CD8-positive, alpha-beta memory T cell (primary cell): ENCODE measurements at places on chromosomes 13 and 19. TPM values are rescaled to one million over a fixed set of nuclear protein-coding genes. Genes with fewer than 3 reads are reported as not detected.

The ANKLE1 gene
- 0.47 TPM for polyA plus RNA-seq

DNA sequence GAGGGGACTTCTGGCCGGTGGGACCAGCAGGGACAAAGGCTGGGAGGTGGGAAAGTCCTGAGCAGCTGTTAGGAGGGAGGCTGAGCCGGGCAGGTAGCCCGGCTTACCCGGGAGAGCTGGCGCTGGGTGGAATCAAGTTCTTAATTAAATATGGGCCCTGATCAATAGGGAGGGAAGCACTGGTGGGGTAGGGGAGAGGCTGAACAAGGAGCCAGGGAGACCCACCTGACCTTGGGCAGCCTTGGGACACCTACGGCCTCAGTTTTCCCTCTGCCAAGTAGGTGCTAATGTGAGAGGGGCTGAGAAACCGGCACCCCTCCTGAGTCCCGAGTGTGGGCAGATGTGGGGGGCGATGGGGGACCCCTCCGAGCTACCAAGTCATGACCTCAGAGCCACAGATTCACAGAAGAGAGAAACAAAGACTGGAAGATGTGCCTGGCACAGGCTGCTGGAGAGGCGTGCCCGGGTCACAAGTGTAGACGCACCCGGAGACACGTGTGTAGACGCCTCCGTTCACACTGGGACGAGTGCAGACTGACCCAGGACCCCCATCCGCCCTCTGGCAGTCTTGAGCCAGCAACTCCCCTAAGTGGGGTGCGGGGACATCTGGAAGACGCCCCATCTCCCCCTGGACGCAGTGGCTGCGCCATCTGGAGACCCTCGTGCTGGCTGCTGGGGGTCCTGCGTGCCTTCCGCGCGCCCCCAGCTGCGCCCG is 8.4 kb downstream of the ONECUT3 start:
- DNase-seq, result no peak

DNA sequence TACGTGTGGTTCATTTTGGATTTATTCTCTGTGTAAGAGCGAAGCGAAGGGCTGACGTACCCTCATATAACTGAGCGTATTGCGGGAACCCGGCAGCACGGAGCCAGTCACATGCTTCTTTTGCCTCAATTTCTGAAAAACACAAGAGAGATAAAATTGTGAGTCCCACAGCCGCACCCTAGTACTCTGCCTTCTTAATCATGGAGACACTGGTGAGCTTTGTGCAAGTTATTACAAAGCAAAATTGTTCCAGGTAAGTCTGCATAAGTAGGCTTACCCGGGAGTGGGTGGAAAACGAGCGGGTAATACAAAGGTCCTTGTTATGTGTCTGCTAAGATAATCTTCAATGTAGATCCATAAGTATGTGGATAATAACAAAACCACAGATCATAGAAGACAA is 118.1 kb downstream of the STARD13 start:
- no peak for DNase-seq

The LENG8 gene
- 8.0 TPM for polyA plus RNA-seq

GRCh38 chr19:32038021-32038920 is 307.1 kb upstream of the ZNF507 start:
- DNase-seq, result no peak

The NLRP11 gene
- not detected for polyA plus RNA-seq

The FLT1 gene
- polyA plus RNA-seq, result not detected

DNA sequence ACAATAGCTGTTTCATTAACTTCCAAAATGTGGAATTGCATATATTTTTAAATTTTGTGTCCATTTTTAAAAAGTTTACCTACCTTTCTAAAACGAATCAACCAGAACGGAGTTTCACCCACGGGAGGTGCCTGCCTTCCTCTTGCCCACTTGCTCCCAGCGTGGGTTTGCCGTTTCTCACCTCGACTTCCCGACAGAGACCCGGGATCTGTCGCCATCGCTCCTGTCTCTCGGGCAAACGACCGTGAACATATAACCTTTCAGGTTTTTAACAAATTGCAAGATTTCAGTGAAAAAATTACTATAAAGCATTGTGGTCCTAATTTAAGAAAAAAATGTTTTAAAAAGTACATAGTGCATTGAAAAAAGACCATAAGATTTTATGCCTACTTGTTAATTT is 4.2 kb downstream of the TMEM255B start:
- no peak for DNase-seq

DNA sequence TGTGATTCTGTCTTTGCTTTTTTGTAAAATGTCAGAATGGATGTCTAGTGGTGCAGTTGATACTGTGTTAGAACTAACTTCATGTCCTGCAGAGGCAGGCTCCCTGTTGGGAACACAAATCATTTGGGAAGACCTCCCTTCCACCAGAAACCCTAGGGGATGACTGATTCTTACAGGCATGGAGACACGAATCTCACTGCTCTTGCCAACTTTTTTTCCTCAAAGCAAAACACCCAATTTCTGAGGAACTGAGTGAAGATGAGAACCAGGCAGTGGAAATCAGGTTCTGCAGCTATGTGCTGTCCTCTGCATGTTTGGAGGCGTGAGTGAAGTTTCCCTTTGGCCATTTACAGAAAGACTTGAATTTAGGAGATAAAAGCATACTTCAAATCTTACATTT is 87.5 kb upstream of the CSNK1A1L start:
- DNase-seq, result no peak
